T-helper 17 cell (primary cell): ENCODE measurements at places on chromosomes 2 and 18. TPM values are rescaled to one million over a fixed set of nuclear protein-coding genes. Genes with fewer than 3 reads are reported as not detected.

- no peak for DNase-seq
Observed at GRCh38 chr2:135843671-135844070, 6.7 kb upstream of the LCT start.

DNA sequence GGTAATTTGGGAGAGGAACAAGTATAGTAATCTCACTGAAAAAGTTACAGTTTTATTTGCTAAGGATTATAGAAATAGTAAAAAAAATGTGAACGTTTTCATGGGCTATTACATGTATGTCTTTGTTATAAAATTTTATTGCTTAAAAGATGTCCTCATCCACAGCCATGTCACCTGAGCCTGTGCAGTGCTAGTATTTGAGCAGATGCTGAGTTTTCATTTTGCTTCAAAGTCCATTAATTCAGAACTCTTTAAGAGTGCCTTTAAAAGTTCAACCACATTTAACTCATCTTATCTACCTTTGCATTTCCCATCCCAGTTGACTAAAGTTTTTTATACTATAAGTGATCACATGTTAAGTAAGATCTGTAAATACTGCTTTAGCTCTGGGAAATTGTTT, 52.6 kb downstream of the DPP10 start:
- DNase-seq, result no peak

GRCh38 chr2:18456026-18456425, 104.4 kb downstream of the RDH14 start:
- DNase-seq, result no peak

GRCh38 chr2:128832946-128833663, 514.4 kb upstream of the HS6ST1 start:
- DNase-seq, result no peak

GRCh38 chr18:25495606-25496005, 143.6 kb upstream of the ZNF521 start:
- DNase-seq, result no peak

Gene SULT1C4
- total RNA-seq, result not detected
